Left kidney (tissue), 8 donors: ENCODE measurements at places on chromosomes 12 and 14.

GRCh38 chr12:95197636-95198035 lies 19.6 kb downstream of the FGD6 start:
- DNase-seq: no peak

DNA sequence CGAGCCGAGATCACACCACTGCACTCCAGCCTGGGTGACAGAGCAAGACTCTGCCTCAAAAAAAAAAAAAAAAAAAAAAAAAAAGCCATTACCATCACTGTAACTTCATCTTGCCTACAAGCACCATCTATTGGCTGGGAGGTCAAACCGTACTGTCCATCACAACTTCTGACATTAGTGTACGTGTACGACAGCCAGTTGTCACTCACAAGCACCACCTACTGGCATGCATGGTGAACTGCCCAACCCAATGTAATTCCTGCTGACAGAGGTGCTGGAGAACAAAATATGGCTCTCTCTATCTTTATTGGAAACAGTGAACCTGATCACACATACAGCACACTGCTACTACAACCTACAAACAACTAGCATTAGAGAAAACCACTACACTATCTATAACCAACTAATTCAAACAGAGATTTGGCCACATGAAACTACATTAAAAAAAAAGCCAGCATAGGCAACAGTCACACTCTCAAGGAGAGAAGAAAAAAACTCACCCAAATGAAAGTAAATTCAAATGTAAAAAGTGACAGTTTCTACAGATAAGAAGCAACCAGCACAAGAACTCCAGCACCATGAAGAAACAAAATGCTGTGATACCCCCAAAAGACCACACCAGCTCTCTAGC lies 82.3 kb downstream of the PUS7L start:
- no peak for DNase-seq

DNA sequence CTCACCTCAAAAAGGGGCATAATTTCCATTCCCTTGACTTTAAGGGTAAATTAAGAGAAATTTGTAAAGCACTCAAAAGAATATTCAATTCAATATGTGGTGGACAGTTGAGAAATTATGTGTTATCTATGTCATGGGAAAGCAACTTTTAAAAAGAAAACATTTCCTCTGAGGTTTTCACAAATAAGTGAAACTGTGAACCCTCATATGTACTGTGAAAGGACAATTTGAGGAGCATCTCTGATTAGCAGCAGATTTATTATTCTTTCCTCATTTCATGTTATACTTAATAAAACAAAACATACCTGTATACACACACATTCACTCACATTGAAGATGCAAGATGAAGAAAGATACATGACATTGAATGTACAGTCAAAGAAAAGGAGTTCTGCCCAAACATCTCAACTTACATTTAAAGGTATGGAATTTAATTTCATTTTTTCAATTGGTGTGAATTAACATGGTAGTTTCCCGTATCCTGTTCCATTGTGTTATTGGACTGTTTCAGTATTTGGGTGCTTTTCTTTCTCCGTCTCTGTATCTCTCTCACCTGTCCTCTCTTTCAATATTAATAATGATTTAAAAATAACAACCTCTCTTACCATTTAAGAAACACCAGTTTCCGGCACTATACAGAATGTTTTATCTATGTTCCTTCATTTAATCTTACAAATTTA lies at the start of gene KLRF1:
TSS of gene KLRF1 (plus strand) at position 273 of the 680 bp plus-strand sequence. CDS start at position 337, 64 bp downstream.
- DNase-seq: no peak

DNA sequence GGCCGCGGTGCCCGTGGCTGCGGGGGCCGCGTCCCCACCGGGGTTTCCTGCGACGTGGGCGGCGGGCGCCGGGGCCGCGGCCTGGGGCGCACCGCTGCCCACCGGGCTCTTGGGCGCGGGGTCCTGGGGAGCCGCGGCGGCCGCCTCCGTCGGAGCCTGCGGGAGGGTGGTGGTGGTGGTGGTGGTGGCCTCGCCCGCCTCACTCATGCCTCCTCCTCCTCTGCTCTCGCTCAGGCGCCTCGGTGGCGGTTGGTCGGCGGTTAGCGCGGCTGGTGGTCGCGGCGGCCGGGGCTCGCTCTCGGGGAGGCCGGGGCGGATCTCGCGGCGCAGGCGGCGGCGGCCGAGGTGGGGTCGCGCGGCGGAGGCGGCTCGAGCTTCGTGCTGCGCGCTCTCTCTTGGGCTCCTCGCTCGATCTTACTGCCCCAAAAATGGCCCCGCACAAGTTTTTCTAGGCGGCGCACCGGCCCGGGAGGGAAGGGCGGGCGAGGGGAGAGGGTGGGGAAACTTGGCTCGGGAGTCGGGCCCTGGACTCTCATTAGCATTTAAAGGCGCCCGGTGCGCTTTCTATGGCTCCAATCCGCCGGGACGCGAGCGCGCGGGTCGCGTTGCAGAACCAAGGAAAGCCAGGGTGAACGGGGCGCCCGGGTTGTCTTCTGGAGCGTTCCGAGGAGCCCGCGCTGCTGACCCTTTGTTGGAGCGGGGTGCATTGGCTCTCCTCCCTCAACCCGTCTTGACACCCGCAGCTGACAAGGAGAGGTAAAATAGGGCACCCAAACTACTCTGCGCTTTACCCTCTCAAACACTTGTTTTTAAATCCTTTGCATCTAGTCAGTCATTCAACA lies at the start of gene YBX3:
TSS of gene YBX3 (minus strand) at position 419 of the 842 bp plus-strand sequence. CDS start at position 207, 212 bp downstream.
- DNase-seq: peak; percentile 86

GRCh38 chr12:91817517-91817916 lies 328.1 kb downstream of the BTG1 start:
- no peak for DNase-seq

DNA sequence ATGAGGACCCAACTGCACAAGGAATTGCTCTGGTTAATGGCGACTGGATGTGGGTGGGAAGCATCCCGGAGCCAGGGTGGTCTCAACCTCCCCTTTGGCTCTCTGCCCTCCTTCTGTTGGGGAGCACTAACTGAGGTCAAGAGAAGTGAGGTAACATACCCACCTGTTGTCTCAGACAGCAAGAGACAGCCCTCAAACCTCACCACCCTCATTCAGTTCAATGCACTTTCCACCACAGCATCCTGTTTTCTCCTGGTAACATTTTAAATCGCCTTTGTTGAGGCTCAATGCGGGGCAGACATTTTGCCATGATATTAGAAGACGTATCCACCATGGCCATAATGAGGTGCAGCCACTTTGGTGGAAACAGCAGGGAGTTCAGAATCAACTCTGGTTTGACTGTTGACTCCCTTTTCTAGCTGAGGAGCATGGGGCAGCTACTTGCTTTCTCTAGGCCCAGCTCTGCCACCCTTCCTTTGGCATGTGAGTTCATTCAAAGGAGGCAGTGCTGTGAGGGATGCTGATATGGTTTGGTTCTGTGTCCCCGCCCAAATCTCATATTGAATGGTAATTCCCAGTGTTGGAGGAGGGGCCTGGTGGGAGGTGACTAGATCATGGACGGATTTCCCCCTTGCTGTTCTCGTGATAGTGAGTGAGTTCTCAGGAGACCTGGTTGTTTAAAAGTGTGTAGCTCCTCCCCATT lies 338.6 kb downstream of the PCNX1 start:
- DNase-seq: no peak

DNA sequence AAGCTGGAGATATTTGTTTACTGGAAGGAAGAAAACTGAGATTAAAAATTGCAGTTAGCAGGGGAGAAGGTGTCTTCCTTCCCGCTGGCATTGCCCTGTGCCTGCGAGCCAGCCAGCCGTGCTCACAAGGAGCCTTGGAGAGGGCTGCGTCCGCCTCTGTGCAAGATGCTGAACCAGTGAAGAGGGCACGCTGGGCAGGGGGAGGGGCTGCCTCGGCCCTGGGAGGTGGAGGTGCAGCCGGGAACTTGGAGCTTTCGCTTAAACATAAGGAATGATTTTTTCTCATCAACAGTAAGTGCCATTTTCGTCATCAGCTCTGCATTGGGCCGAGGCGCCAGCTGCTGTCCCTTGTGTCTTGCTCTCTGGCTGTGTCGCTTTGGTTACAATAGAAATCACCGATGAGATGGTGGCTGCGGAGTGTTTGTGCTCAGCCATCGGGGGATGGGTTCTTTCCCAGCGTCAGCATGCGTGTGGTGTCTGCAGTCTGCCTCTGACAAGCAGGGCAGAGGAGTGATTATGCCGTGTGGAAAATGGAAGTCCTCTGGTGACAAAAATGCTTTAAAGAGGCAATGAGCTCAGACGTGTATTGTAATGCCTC lies 97.3 kb downstream of the ESR2 start:
- DNase-seq: peak; percentile 60

DNA sequence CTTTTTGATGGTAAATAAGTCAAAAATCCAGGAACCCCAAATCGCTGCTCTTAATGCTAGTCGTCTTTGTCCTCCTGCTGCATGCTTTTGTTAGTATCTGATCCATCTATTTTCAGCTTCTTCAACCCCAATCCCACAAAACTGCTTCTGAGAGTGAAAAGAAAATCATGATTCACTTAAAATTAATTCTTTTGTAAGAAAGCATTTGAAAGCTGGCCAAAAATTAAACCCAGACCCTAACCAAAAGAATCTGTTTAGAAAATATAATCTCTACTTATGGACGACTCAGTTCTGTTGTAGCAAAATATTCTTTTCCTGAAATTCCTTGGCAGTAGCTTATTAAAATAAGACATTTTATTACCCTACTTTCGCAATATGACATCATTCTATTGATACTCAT lies 443.6 kb upstream of the SYT1 start:
- no peak for DNase-seq

GRCh38 chr12:6638305-6638704 lies 2.5 kb upstream of the LPAR5 start:
- DNase-seq: no peak

GRCh38 chr12:76569685-76570604 lies 10.4 kb upstream of the OSBPL8 start:
- no peak for DNase-seq
